ENCODE measurements at places on chromosomes 6 and 20.

DNA sequence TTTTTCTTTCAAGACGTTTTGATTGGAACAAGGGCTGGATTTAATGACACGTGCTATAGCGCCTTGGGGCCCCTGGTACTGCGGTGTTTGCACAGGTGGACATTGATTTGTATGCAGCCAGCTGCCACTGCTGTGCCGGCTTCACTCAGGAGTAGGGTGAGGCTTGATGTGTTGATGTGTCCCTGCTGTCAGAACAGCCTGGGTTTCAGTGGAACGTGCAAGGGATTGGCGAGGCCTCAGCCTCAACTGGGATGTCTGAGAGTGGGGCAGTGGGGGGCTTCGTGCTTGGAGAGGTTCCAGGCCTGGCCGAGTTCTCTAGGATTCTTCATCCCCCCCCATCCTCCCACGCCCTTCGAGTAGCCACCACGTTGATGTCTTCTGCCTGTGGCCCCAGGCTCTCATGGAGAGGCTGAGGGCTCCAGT is 23.0 kb downstream of the PYGB start:
- peak; percentile 48 for DNase-seq

GRCh38 chr6:44933108-44933507 is 395.0 kb upstream of the RUNX2 start:
- DNase-seq, result no peak

DNA sequence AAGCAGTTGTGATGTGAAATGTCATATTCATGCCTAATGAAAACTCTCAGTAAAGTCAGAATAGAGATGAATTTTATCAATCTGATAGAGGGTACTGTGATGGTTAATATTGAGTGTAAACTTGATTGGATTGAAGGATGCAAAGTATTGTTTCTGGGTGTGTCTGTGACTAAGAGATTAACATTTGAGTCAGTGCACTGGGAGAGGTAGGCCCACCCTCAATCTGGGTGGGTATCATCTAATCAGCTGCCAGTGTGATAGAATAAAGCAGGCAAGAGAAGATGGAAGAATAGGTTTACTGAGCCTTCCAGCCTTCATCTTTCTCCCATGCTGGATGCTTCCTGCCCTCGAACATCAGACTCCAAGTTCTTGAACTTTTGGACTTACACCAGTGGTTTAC is 124.3 kb downstream of the CENPW start:
- no peak for DNase-seq

- no peak for DNase-seq
Measured at GRCh38 chr20:36491901-36492617, 49.3 kb upstream of the MYL9 start.

DNA sequence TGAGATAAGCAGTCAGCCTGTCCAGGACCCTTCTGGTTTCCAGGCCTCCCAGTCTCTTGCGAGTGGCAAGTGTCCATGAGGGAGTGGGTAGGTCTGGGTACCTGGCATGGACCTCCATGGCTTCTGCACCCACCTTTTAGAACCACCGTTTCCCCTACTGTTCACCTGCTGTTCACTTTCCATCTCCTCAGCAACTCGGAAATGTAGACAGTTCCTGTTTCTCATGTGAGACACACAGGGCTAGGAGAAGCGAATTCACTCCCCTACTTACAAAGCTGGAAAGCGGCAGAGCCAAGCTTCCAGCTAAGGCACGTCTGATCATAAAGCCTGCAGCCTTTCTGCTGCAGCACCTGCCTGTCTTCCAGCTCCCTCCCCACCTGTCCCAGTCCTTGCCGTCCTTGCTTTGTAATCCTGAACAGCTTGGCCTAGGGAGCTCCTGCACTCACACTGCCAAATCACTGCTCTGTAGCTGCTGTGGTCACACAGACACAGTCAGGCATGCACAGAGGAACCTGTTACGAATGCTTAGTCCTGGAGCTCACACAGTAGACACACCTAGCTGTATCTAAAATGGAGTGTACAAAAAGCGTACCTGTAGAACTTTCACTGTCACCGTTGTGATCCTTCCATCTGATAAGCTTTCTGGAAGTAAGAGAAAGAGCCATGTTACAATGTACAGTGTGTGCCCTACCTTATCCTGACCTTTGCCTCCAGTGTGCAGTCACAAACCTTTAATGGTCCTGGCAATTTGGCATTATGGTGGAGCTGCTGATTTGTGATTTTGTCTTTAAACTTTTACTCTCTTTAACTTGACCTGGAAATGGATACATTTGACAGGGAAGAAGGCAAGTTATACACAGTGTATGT is 294.1 kb downstream of the NRN1 start:
- no peak for DNase-seq

DNA sequence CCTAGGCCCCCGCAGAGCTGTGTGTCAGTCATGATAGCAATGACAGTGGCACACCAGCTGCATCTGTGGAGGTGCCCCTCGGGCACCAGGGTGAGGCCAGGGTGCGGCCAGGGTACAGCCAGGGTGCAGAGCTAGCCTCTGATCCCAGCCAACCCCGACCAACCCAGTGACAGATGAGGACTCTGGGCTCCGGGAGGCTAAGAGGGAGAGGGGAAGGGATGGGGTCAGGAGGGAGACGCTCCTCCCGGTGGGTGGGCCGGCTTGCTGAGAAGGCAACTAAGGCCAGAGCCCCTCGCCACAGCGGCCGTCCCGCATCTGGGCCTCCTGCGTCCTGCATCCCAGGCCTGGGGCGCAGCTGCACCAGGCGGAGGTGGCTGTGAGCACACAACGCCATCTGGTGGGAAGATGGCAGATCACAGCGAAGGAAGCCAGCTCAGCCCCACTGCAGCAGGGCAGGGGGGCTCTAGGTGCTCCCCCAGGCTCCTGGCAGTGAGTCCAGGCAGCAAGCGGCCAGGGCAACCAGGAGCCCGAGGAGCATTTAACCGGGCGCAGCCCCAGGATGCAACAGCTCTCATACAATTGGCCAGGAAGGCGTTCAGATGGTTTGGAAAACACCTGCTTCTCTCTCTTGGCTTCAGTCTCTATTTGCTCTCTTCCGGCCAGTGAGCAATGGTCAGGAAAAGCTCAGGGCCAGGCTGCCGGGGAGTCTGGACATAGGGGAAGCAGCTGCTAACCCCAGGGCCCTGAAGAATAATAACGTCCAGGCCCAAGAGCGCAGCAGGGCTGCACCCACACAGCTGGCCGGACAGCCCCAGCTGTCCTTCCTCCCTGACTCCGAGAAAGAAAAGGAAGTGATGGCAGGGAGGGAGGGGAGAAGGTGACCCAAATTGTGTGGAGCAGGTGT is 169.4 kb downstream of the TAF4 start:
- peak; percentile 5 for DNase-seq

GRCh38 chr6:148997865-148998264 is 251.0 kb downstream of the UST start:
- no peak for DNase-seq

- DNase-seq, result no peak
Measured at GRCh38 chr6:34381081-34381480, 11.4 kb downstream of the NUDT3 start.

DNA sequence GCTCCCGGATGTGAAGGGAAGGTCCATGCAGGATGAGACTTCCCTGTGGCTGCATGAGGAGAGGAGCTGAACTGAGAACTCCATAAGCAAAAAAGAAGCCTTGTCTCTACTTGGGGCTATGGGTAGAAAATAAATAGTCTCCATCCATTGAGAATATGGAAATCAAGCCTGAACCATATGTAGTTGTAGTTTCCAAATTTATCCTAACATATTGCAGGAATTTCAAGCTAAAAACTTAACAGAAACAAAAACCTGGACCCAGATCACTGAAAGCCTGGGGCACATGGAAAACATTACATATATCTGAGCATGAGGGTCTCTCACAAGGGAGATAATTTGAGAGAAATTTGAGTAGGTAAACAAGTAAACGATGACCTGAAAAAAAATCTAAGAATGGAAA is 94.9 kb upstream of the C6orf118 start:
- DNase-seq, result no peak

DNA sequence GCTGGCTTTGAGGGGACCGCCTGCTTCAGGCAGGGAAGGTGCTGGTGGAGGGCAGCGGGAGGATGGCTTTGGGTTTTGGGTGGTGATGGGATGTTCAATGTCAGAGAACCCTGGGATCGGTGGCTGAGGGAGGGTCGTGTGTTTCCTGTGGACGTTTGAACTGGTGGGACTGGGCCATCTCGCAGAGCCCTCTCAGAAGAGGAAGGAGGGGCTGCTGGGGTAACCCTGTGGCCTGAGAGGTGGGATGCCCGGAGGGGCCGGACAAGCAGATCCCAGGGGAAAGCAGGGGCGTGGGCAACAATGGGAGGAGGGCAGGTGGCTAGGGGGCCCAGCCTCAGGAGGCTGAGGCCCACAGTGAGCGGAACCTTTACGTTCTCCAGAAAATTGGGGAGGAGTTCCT is 34.9 kb downstream of the PYGB start:
- DNase-seq, result no peak

DNA sequence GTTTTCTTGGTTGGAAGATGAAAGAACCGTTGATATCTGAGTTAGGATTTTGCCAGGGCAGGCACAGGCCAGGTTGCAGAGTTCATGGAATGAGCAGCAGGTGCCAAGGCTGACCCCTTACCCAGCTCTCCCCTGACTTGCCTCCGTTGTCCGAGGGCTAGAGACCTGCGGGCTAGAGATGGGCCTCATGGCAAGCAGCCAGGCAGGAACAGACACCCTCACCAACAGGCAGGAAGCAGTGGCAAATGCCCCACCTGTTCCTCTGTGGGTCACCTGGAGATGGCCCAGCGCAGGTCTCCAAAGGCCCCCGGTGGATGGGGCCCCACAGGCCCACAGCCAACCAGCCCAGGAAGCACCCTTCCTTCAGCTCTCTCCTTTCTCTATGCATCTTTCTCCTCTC is 186.7 kb upstream of the PMEPA1 start:
- DNase-seq, result no peak

- no peak for DNase-seq
Measured at GRCh38 chr20:24762371-24762770, 186.7 kb upstream of the CST7 start.

GRCh38 chr6:42482174-42482573 is 30.4 kb upstream of the TRERF1 start:
- DNase-seq, result no peak

GRCh38 chr20:62156592-62157386 is 13.2 kb downstream of the SS18L1 start:
- no peak for DNase-seq

GRCh38 chr20:49899541-49900383 is 15.6 kb downstream of the SPATA2 start:
- DNase-seq, result no peak

- DNase-seq, result no peak
Measured at GRCh38 chr6:9205645-9206044, 770.3 kb upstream of the SLC35B3 start.

GRCh38 chr6:116027801-116028200 is 32.9 kb downstream of the FRK start:
- no peak for DNase-seq

DNA sequence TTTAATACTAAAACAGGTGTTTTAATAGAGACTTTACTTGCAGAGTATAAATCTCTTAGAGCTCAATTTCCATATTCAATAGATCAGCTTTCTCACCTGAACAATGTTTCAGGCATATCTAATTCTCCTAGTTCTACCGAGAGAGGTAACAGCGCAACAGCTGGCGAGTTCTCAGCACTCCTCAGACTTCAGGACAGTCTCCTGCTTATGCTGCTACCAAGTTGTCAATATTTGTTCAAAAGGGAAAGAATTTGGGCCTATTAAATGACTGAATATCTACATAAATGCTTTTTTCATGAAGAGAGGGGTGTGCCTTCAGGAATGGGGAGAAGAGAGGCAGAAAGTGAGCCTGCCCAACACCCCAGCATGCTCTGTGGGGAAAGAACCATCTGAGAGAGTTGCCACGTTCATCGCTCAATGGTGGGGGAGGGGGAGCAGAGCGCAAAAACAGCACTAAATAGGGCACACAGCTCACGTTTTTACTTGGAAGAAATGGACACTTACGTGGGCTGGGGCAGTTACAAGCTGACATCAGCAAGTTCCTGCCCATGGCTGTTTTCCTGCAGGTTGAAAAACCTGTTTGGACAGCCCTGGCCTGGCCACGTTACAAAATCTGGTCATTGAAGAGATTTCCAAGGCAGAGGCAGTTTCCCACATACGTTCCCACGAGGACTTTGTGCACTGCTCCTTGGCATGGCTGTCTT is 38.0 kb downstream of the EZR start:
- DNase-seq, result no peak

GRCh38 chr20:35327074-35327976 is 35.1 kb upstream of the FAM83C start:
- DNase-seq, result no peak

- DNase-seq, result no peak
Measured at GRCh38 chr20:38113401-38114325, 51.4 kb downstream of the TGM2 start.

DNA sequence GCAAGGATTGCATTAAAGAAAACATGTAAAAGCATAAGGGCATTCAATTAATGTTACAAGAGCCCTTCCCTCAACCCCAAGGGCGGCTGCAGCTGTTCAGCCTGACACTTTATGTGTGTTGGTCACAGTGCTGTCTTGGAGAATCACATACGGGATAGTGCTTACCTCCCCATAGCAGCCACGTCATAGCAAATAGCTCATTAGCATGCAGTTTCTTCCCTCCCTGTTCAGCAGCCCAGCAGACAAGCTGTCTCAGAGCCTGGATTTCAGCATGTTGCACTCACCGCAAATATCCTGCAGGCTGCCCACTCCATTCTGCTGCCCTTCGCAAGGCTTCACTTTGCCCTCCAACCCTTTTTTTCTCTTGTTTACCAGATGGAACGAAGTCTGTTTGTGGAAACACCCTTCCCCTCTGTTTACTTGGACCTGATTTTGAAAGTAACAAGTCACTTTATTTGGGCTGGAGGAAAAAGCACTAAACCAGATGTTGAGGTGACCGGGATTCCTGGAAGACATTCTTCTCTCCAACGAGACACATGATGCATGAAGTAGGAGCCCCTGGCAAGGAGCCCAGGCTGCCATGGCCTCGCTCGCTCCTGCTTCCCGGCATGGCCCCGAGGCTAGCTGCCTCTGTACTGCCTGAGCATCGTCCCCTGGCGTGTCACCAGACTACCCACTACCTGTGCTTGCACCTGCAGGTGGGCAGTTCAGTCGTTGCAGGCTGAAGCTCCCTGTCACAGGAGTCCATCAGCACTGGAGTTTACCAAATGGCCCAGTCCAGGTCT is 151.6 kb upstream of the GMDS start:
- DNase-seq, result peak; percentile 40

GRCh38 chr6:138685257-138685656 is 88.3 kb upstream of the CCDC28A start:
- no peak for DNase-seq

DNA sequence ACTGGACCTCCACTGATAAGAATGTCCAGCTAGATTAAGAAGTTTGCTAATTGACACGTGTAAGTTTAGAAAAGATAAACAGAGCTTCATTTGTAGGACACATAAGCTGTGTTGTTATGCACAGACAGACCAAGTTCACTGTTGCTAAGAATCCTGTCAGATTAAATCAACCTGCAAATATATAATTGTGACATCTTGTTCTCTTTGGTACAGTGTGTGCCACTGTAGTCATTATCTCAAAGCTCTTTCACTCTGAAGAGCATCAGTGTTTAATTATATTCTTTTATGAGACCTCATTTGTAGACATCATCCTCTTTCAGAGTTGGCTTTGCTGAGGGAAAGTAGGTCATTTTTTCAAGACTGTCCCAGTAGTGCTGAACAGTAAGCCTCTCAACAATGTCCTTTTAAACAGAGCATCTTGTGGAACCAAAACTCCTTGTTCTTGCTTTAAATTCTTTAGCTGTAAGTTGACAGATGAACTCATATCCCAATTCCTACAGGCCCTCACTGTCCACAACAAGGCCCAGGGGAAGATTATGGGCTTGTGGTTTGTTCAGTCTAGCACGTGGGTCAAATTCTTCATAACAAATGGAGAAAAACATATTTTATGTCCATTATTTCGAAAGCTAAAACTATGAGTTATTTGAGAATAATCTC is 252.4 kb downstream of the HDGFL1 start:
- DNase-seq, result no peak

All from NCI-H774 (cell line).